ENCODE measurements at places on chromosomes 11 and 22.
A peak's percentile ranks its signal among the peaks of the same experiment; 100 is the strongest.

GRCh38 chr11:36070213-36070953, 126.5 kb downstream of the LDLRAD3 start:
- no peak for DNase-seq

DNA sequence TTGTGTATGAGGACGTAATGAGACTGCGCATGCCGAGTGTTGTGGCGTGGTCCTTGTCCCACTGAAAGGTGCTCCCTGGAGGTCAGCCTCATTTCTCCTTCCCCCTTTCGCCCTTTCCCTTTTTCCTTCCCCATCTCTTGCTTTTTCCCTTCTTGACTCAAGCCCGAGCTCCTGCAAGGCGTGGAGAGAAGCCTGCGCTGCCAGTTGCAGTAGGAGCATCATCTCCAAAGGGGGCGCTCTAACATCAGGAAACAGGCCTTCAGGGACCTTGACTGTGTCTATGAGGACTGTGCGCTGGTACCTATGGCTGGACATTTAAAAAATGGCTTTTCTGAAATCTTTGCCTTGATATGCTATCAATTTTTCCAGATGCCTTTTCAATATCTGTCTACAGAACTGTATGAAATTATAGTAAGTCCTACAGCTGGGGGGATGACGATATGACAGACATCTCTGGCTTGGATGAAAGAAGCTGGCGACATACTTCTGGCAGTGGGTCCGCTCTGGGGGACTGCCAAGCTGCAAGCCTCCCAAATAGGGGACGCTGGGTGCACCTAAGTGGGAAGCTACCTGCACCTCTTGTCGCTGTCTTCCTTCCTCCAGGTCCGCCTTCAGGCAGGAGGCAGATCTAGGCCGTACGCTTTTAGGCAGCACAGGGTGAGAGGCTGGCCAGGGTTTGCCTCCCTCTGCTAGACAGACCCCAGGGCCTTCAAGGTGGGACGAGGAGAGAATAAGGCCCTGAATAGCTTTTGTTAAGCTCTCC, 96.5 kb downstream of the NXPE2 start:
- DNase-seq, result peak; percentile 52

DNA sequence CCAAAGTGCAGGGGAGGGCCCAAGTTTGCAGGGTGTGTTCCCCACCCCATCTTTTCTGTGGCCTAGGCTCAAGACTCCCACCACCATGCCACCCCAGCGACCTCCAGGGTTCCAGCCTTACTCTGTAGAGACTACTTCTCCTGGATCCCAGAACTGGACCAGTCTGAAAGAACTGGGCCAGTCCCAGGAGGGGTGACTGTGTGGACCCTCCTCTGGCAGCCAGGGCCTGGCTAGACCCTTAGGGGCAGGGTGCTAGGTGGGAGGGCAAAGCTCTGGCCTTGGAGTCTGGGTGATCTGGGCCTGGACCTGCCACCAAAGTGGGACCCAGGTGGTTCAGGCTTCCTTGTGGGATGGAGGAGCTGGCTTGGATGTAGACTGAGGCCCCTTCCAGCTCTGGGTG, 41.8 kb upstream of the ACCSL start:
- DNase-seq, result no peak

DNA sequence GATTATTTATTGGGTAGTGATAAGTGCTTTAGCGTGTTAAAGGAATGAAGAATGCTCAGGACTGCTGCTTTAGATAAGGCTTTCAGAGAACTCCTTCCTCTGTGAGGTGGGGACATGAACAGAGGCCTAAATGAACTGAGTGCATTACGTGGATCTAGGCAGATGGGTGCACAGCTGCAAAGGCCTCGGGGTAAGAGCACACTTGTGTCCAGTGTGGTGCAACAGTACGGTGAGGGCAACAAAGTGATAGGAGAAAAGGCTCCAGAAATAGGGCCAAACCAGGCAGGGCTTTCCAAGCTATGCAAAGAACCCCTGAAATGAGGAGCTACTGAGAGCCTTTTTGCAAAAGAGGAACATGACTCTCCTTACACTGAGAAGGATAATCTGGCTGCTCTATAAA, 45.3 kb upstream of the ARHGAP32 start:
- no peak for DNase-seq

DNA sequence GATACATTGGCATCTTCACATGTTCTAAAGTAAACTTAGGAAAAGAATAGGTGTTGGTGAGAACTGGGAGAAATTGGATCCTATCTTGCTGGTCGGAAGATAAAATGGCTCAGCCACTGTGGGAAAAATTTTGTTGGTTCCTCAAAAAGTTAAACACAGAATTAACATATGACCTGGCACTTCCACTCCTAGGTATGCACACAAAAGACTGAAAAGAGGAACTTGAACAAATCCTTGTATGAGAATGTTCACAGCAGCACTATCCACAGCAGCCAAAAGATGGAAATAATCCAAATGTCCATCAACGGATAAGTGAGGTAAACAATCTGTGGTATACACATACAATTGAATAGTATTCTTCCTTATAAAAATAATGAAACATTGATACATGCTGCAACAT, 4.8 kb upstream of the TPH1 start:
- no peak for DNase-seq

GRCh38 chr11:17266781-17267180, 9.8 kb upstream of the NUCB2 start:
- DNase-seq, result no peak

GRCh38 chr11:99987821-99988470, 699.1 kb upstream of the ARHGAP42 start:
- no peak for DNase-seq

- DNase-seq, result no peak
Observed at GRCh38 chr22:21074102-21074715, 28.5 kb downstream of the LRRC74B start.

GRCh38 chr22:30422481-30423300, 2.9 kb upstream of the MTFP1 start:
- DNase-seq, result peak; percentile 50

- DNase-seq, result no peak
Observed at GRCh38 chr11:104736502-104736901, 161.8 kb downstream of the CASP12 start.

GRCh38 chr22:48320048-48320682, 1507.5 kb downstream of the BRD1 start:
- no peak for DNase-seq

DNA sequence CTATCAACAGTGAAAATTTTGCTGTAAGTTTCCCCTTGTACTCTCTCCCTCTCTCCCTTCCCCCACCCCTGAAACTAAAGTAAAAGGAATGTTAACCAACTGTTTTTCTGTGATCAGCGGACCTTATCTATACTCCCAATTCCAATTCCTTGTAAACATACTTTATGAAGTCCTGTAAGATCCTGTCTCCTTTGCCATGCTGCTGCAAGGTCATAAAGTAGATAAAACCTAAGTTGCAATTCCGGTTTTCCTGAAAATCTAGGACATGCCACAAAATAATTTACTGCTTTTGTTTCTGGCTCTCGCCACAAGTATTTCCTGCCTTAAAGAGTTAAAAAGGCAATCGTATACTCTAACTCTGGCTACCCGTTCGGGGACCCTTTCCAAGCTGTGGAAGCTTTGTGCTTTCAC, 1469.0 kb downstream of the LRRC4C start:
- DNase-seq, result no peak

DNA sequence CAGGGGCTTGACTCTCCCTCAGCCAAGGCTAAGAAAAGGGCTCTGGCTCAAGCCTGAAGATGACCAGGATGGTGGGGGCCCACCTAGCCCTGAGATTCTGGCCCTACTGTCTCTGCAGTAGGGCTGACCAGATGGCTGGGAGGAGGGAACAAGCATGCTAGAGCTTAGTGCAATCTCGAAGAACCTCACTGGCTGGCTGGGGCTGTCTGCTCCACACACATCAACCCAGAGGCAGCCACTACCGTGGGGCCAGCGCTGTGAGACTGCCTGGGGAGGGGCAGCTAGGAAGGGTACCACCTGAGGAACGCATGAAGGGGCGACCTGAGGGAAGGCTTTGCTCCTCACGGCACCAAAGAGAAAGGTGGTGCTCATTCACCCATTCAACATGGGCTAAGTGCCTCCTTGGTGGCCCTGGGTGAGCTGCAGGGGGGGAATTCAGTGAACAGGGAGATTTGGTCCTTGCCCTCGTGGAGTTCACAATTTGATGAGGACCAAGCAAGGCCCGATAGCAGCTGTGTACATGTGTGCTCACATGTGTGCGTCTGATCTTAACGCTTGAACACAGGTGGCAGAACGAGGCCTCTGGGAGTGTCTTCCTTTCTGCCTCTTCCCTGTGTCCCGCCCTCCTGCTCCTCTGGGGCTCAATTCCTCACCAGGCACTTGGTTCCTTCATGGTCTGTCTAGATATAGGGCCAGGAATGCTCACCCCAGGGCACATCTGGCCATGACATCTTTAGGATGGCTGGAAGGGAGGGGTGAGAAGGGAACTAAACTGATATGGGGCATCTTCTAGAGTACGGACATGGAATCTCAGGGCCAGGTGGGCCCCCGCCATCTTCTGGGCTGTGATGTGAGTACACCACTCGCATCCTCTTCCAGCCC, 102.3 kb upstream of the PITPNB start:
- DNase-seq, result no peak

GRCh38 chr22:25148149-25148691, 51.4 kb upstream of the CRYBB3 start:
- no peak for DNase-seq

DNA sequence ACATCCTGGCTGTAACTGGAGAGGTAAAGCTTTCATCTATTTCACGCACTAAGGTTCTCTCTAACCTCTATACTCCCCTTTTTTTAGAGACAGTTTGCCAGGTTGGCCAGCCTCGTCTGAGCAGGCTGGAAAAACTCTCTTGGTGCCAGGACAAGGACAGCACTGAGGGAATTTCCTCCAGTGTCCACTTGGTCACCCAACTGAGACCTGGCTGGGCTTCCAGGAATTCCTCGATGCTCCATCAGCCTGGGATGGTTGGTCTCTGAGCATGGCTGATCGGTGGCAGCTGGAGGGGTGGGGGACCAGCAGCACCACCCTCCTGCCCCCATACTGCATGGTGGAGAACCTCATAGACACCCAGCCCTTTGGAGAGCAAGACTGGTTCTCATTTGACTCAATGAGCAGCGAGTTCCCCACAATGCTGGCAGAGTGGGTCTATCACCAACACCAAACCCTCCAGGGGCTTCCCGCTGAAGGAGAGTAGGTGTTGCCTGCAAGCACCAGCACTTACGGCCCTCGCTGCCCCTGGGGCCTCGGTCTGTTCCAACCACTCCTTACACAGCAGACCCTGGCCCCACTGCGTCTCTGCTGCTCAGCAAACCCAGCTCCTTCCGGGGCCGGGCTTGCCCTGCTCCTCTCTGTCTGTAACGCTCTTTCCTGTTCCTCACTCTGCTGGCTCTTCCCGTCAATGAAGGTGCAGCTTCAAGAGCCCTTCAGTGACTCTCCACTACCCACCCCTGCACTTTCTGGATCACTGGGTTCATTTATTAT, 122.2 kb downstream of the ST3GAL4 start:
- no peak for DNase-seq

- DNase-seq, result no peak
Observed at GRCh38 chr11:83219095-83219494, 25.6 kb downstream of the ANKRD42 start.

DNA sequence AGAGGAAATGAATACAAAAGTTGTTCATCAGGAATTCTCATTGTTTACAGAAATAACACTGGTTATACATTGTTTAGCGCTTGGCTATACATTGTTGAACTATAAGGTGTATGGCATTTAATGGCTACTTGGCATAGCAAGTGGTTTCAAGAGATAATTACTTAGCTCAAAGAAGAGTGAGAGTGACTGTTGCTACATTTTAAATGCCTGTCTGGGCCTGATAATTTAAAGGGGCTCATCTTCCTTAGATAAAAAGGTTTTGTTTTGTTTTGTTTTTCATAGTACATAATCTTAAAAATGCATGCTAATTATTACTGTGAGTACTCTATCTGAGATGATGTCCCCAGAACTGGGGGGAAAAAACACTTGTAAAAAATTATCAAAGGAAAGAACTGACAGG, 1.5 kb upstream of the SMPD1 start:
- DNase-seq, result no peak

DNA sequence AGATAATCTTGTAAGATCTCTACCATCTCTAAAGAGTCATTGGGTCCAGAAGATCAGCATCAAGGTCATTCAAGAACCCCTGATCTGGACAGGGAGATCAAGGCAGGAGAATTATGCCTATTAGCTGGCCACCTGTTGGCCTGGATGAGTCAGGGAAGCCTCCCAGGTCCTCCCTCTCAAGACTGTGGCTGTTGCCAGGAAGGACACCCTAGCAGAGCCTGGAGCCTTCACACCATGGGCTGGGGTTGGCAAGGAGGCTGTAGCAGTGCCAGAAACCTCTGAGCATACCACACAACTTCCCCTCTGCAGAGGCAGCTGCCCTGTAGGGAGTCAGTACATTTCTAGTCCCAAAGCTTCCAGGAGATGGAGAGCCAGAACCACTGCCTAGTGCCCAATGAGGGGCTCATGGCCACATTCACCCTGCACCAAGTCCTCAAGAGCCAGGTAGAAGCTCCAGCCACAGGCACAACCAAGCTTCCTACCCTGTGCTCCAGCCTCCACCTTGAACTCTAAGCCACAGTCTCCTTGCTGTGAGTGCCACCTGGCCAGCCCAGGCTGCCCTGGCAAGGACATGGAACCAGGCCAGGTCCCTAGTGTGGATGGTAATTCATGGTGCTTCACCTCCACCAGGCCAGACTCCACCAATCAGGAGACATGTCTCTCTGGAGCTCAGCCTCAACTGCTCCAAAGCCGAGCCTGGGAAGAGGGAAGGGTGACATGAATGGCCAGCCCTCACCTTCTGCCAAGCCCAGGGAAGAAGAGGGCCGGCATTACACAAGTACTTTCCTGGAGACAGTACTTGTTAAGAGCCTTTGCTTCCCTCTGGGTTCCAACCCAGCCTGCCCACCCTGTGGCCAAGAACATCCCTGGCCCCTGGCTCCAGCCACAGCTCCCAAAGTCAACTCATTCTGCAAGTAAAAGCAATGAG, 124.3 kb downstream of the BUD13 start:
- DNase-seq, result no peak

DNA sequence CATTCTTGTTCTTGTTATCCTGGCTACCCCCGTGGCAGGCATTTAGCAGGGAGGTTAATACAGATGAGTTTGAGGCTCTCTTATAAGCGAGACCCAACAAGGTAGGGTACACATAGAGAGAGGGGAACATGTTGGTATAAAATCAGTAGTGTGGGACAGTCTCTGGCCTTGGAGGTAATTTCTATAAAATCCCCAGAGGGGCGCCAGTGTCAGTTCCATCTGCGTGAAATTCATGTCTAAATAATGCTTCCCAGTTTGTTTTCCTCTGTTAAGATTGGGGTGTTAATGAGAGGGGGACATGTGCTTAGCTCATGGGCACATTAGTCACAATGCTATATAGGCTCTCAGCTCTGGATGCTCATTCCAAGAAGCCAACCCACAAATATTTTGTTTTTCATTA, 150.7 kb downstream of the MYO18B start:
- no peak for DNase-seq

DNA sequence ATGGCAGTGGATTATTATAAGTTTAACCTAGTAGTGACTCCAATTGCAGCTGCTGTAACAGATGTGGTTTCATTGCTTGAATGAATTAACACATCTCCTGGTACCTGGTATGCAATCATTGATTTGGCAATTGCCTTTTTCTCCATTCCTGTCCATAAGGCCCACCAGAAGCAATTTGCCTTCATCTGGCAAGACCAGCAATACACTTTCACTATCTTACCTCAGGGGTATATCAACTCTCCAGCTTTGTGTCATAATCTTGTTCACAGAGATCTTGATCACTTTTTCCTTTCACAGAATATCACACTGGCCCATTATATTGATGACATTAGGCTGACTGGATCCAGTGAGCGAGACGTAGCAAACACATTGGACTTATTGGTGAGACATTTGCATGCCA, 128.7 kb upstream of the ZC3H12C start:
- DNase-seq, result peak; percentile 28
